HepG2 (cell line): ENCODE measurements at places on chromosomes 2 and 18. TPM values are rescaled to one million over a fixed set of nuclear protein-coding genes. Genes with fewer than 3 reads are reported as not detected.

DNA sequence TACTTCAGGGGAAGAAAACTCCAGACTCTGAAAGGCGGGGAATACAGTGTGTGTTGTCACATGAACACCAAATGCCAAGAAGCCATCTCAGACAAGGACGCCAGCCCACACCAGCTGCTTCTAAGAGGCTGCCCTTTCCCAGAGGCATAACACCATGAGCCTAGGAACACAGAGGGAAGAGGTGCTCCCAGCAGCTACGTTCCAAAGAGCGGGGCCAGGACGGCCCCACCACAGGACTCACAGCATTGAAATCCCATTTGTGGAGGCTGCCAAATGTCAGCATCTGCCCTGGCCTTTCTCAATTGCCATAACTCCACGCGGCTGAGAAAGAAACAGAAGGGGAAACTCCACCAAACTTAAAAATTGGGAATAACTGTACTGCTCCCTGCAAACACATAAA lies 20.1 kb upstream of the ID2 start:
- no peak overlapping the region for H3K27ac ChIP-seq
- no peak overlapping the region for H3K4me3 ChIP-seq
- peaks cover 62% of the 10 kb centered on the region for H3K4me1 ChIP-seq
- H3K36me3 ChIP-seq = no peaks in the 10 kb centered on the region

GRCh38 chr2:26401739-26402541 lies at the start of gene DRC1:
Gene DRC1 (plus strand): TSS chr2:26401920. CDS start chr2:26401990, 70 bp downstream.
- no peak within 1 kb of the TSS for H3K4me3 ChIP-seq
- DNase-seq = no peak
- H3K36me3 ChIP-seq = no peaks in the 10 kb centered on the region

Gene IL37
- total RNA-seq = not detected in 2 replicates

GRCh38 chr18:71027531-71027930 lies 738.7 kb downstream of the SOCS6 start:
- DNase-seq = no peak
- H3K27me3 ChIP-seq = no peaks in the 10 kb centered on the region
- no peak overlapping the region for H3K27ac ChIP-seq
- H3K4me3 ChIP-seq = no peak overlapping the region

- peaks cover 28% of the 10 kb centered on the region; the same call in 2 of the 3 replicates for H3K27me3 ChIP-seq
- H3K36me3 ChIP-seq = no peaks in the 10 kb centered on the region
- no peaks in the 10 kb centered on the region for H3K4me1 ChIP-seq
- H3K27ac ChIP-seq = no peak overlapping the region
Observed at GRCh38 chr2:37774976-37775907, 103.8 kb upstream of the CDC42EP3 start.

- H3K36me3 ChIP-seq = no peaks in the 10 kb centered on the region
- no peaks in the 10 kb centered on the region for H3K4me1 ChIP-seq
- H3K4me3 ChIP-seq = no peak overlapping the region
- H3K27ac ChIP-seq = no peak overlapping the region
- no peaks in the 10 kb centered on the region for H3K27me3 ChIP-seq
Observed at GRCh38 chr2:30584116-30584515, 137.1 kb downstream of the LCLAT1 start.

- H3K27ac ChIP-seq = no peak overlapping the region
- no peaks in the 10 kb centered on the region for H3K36me3 ChIP-seq
- H3K4me3 ChIP-seq = no peak overlapping the region
- DNase-seq = peak; percentile 12
- peaks cover 7% of the 10 kb centered on the region for H3K4me1 ChIP-seq
- peaks cover 8% of the 10 kb centered on the region for H3K27me3 ChIP-seq
Observed at GRCh38 chr2:166614503-166614902, 120.5 kb upstream of the SCN7A start.

DNA sequence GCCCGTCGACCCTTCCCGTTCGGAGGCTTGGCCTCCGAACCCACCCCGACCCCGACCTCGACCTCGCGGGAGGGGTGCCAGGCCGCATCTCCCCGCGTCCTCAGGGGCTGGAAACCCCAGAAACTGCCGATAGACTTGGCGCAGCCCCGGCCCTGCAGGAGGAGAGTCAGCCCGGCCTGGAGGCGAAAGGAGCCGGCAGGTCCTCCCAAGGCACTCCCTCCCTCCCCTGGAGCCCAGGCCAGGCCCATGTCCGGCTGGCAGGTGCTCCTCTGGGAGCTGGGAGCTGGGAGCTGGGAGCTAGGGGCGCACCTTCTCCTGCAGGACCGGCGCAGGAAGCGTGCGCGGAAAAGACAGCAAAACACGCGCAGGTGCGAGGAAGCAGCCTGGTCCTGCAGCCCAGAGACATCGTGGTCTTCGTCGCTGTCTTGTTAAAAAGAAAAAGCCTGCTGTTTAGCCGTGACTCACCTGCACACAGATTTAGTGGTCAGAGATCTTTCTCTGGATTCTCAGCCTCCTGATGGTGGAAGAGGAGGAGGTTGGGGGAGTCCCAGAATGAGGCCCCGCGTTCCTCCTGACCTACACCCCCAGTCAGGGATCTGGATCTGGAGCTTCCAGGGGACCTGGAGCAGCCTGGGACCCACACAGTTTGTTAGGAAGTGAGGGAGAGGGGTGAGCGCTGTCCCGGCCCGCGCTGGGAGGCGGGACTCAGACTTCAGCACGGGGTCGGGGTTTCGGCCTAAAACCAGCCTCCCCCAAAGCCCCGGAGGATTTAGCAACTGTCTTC lies 660 bp upstream of the MBP start:
- H3K27me3 ChIP-seq = peaks cover 38% of the 10 kb centered on the region
- peak overlapping the region; percentile 66 for H3K4me3 ChIP-seq
- no peak for DNase-seq
- peaks cover 31% of the 10 kb centered on the region for H3K4me1 ChIP-seq

DNA sequence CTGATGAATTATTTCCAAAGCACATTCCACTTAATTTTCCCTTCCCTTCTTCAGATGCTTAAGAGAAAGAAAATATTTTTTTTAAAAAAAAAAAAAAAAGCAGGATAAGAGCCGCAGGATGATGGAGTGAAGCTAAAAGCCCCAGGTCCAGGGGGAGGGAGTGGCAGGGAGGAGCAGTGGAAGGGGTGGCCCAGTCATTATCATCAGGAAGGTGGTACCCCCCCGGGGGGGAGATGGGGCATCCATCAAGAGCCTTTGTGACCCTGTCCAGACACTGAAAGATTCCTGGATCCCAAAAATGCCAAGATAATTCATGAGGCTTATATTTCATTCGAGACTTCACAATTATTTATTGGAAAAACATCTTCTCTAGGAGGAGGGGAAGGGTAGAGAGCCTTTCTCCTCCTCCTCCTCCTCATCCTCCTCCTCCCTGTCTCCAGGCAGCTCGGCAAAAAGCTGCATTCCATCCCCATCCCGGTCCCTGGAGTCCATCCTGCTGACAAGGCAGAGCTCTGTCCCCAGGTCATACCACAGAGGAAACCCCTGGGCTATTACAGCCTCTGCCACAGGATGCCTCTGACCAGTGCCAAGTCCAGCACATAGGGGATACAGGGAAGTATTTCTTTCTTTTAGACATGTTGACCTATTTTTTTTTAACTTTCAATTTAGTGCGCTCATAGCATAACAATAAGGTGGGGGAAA lies 125.3 kb downstream of the TWIST2 start:
- no peak overlapping the region for H3K4me3 ChIP-seq
- H3K36me3 ChIP-seq = no peaks in the 10 kb centered on the region
- no peak overlapping the region for H3K27ac ChIP-seq
- no peak for DNase-seq
- peaks cover 27% of the 10 kb centered on the region; the same call in 2 of the 3 replicates for H3K27me3 ChIP-seq

- no peak overlapping the region for H3K4me3 ChIP-seq
- no peak overlapping the region for H3K27ac ChIP-seq
- peaks cover 12% of the 10 kb centered on the region for H3K4me1 ChIP-seq
- no peaks in the 10 kb centered on the region for H3K36me3 ChIP-seq
- DNase-seq = no peak
- H3K27me3 ChIP-seq = peaks cover 51% of the 10 kb centered on the region; the same call in 2 of the 3 replicates
Observed at GRCh38 chr2:47650001-47650535, 132.9 kb upstream of the MSH6 start.

GRCh38 chr2:12767541-12767940 lies 50.8 kb downstream of the TRIB2 start:
- H3K36me3 ChIP-seq = no peaks in the 10 kb centered on the region
- H3K4me1 ChIP-seq = no peaks in the 10 kb centered on the region
- H3K4me3 ChIP-seq = no peak overlapping the region

Gene COMMD1
- 105 and 125 TPM in 2 replicates for total RNA-seq

Gene RAX
- total RNA-seq = not detected in 2 replicates

DNA sequence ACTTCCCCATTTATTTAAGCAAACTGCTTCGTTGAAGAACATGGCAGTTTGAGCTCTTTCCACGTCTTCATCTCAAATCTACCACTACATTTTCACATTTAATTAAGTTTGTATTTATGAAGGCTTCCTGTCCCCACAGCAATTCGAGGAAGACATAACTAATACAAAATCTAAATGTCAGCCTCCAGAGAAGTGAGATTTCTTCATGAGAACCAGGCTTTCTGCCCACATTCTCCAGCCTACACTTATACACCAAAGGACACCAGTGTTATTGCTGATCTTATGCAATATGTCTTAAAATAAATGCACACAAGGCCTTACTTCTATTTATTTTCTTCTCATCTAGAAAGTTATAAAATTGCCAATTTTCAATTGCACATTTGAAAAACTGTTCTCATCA lies 1209.3 kb upstream of the FAM98A start:
- no peak for DNase-seq
- no peak overlapping the region for H3K27ac ChIP-seq
- no peaks in the 10 kb centered on the region for H3K4me1 ChIP-seq
- no peaks in the 10 kb centered on the region for H3K36me3 ChIP-seq

DNA sequence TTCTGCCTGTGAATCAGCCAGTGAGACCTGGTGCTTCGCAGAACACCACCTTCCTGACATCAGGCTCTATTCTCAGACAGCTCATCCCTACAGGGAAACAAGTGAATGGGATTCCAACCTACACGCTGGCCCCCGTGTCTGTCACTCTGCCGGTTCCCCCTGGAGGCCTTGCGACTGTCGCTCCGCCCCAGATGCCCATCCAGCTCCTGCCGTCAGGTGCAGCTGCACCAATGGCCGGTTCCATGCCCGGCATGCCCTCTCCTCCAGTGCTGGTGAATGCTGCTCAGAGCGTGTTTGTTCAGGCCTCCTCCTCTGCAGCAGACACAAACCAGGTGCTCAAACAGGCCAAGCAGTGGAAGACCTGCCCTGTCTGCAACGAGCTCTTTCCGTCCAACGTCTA lies 28.1 kb downstream of the ADNP2 start:
- H3K27ac ChIP-seq = no peak overlapping the region
- no peaks in the 10 kb centered on the region for H3K27me3 ChIP-seq
- peaks cover 35% of the 10 kb centered on the region for H3K36me3 ChIP-seq
- no peak for DNase-seq

DNA sequence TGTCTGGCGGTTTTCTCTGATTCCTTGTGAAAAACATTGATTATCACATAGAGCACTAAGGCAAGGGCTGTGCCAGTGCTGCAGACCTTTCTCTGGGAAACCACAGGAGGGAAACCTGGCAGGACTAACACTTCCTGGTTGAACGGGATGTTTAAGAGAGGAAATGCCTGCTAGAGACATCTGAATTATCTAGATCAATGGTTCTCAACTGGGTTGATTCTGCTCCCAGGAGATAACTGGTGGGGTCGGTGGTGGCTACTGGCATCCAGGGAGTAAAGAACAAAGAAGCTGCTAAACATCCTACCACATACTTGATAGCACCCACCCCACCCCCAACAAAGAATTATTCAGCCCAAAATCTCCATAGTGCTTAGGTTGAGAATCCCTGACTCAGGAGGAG lies 37.5 kb downstream of the DDX18 start:
- peaks cover 40% of the 10 kb centered on the region for H3K27me3 ChIP-seq
- no peak overlapping the region for H3K4me3 ChIP-seq
- H3K36me3 ChIP-seq = no peaks in the 10 kb centered on the region
- DNase-seq = no peak

Gene COBLL1
- 85.4 and 86.8 TPM in 2 replicates for total RNA-seq

DNA sequence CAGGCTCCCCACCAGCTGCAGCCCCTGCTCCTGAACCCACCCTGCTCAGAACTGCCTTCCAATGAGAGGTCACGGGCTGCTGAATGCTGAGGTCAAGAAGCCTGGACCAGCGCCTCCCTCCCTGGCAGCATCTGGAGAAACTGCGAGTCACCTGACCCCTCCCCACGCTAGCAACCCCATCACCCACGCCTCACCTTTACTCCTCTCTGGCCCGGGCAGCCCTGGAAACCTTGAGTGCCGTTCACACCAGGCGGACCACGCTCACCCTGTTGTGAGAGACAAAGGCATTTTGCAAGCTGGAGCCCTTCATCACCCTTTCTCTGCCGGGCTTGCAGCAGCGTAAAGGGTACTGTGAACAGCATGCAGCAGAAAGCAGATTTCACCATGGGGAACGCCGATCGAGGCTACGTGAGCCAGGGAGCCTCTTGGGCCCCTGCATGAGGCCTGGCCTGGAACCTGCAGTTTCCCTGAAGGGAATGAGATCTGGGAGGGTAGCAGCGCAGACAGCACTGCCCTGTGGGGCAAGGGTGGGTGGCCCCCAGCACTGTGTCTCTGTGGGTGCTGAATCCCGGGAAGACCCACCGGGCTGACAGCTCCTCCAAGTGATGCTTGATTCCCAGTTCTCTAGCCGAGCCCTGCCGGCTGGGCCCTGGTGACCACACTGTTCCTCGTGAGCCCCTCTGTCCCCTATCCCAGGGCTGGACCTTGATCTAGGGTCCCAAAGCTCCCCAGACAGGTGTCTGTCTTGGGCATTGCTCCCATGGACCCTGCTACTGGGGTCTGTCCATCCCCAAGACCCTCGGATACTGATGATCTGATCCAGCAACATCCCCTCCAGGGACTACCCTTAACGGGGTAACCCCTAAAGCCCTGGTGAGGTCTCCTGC lies 53.8 kb downstream of the COL6A3 start:
- H3K27me3 ChIP-seq = peaks cover 87% of the 10 kb centered on the region
- no peaks in the 10 kb centered on the region for H3K36me3 ChIP-seq
- no peak overlapping the region for H3K4me3 ChIP-seq

- H3K36me3 ChIP-seq = no peaks in the 10 kb centered on the region; the same call in 1 of the 2 replicates
- H3K4me1 ChIP-seq = no peaks in the 10 kb centered on the region
- no peak for DNase-seq
- no peaks in the 10 kb centered on the region for H3K27me3 ChIP-seq
- H3K27ac ChIP-seq = no peak overlapping the region
Observed at GRCh38 chr2:163621445-163622004, 114.3 kb downstream of the FIGN start.

GRCh38 chr18:80247393-80247841 lies at the start of gene PARD6G:
Gene PARD6G (minus strand): TSS chr18:80247514. CDS start chr18:80247348, 166 bp downstream.
- peaks cover 6% of the 10 kb centered on the region; the same call in 1 of the 3 replicates for H3K27me3 ChIP-seq
- no peaks in the 10 kb centered on the region for H3K36me3 ChIP-seq
- peak; percentile 26 for DNase-seq
- H3K27ac ChIP-seq = peak within 1 kb of the TSS; percentile 59
- peaks cover 24% of the 10 kb centered on the region for H3K4me1 ChIP-seq

- H3K27ac ChIP-seq = no peak overlapping the region
- no peak overlapping the region for H3K4me3 ChIP-seq
- no peak for DNase-seq
- no peaks in the 10 kb centered on the region for H3K36me3 ChIP-seq
- H3K4me1 ChIP-seq = no peaks in the 10 kb centered on the region
- H3K27me3 ChIP-seq = no peaks in the 10 kb centered on the region
Observed at GRCh38 chr18:43170586-43170985, 55.1 kb upstream of the RIT2 start.
